Activated T-cell treated with anti-CD3 and anti-CD28 coated beads for 48 hours (primary cell): ENCODE measurements at places on chromosomes 3 and 15.
A peak's percentile ranks its signal among the peaks of the same experiment; 100 is the strongest.

DNA sequence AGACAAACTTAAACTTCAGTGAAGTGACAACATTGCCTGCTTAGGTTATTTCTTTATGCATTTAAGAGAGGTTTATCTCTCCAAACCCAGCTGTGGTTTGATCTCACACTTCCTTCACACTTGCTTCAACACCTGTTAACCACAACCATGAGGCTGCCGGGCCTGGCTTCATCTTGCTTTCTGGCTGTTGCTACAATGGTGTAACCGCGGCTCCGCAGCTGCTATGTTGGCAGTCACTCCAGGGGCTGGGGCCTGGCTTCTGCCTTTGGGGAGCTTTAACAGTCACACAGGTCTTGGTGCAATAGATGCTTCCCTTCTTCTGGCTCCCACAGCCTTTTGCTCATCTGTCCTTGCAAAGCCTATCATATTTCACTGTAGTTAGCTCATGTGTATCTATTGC is 72.9 kb upstream of the MNS1 start:
- peak; percentile 3 for DNase-seq

- no peak for DNase-seq
These were observed 735.3 kb upstream of the CADM2 start for GRCh38 chr3:84223512-84223911.

DNA sequence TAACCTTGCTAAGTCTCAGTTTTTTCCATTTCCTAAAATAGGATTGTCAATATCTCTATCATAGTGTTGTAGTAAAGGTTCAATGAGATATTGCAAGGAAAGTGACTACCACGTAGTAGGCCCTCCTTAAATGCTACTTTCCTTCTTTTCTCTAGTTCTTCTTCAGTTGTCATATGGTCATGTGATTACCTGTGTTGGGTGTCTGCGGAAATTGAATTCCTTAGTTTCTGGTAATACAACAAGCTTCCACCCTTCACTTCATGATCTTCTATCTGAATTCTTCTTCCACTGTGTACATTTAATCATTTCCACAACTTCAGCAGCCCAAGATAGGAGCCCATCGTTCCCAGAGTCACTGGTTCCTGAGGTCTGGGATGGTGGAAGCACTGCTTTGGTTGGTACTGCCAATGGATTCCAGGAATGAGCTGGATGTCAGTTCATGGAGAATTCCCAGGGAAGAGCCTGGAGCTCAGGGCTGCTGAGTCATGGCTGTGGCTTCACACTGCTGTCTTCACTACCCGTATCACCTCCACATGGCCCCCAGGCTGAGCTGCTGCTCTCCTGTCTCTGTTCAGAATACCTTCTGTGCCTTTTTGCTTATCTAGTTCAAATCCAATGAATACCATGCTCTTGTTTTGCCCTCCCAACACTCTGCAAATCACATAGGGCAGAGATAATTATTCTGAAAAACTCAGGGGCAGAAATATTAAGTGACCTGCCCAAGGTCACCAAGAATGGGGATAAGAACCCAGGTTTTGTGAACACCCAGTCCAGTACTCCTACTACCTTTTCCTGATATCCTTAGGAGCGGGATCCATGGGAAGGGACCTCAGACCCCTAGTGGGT is 98.6 kb downstream of the RPL39L start:
- no peak for DNase-seq

DNA sequence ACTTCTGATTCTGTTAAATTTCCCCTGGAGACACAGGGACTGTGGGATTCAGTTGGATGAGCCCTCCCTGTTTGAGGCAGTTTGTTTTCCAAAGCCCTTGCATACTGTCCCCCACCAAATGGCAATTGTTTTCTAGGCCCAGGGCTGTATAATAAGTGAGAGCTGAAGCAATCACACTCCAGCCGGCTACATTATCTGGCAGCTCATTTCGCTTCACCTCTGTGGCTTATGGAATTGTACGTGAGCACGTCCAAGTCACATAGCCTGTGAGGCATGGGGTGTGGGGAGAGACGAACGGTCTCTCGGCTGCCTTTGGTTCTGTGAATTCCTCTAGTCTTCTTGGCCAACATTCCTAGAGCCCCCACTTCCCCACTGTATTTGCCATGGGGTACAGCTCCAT is 10.7 kb downstream of the RBP2 start:
- DNase-seq: no peak

- DNase-seq: no peak
These were observed 961.6 kb downstream of the MCTP2 start for GRCh38 chr15:95192923-95193322.

GRCh38 chr3:98343647-98344507 is 9.8 kb upstream of the OR5K4 start:
- DNase-seq: no peak

- DNase-seq: no peak
These were observed 91.1 kb downstream of the RSRC1 start for GRCh38 chr3:158200955-158201354.

DNA sequence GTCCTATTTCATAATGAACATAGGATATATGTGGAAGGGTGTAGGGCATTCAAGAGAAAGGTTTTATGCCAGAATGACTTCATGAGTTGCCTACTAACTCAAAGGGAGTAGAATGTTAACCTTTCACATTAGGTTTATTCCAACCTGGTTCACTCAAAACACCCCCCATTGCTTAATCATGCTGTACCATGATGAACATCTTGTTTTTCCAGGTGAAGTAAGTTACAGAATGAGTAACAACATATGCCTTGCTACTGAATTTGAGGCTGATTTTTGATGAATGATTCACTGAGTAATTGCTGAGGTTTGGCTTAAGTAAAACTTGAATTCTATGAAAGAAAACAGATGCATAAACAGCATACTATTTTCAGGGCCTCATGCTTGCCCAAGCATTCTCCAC is 5.9 kb upstream of the CLDN16 start:
- DNase-seq: no peak

GRCh38 chr3:196572389-196572788 is 3.9 kb downstream of the FBXO45 start:
- DNase-seq: no peak

- DNase-seq: no peak
These were observed 59.6 kb downstream of the ITGA11 start for GRCh38 chr15:68372291-68372811.

- no peak for DNase-seq
These were observed 13.5 kb downstream of the PTPRG start for GRCh38 chr3:61574854-61575253.

- DNase-seq: no peak
These were observed 469 bp downstream of the GUCA1C start for GRCh38 chr3:108953210-108953609.

- DNase-seq: no peak
These were observed 84.0 kb upstream of the OSBPL11 start for GRCh38 chr3:125679258-125679657.
